Stimulated activated CD4-positive, alpha-beta T cell treated with anti-CD3 and anti-CD28 coated beads, Interleukin-2, amount 100 ng/mL, for 48 hours (primary cell): ENCODE measurements at places on chromosomes 6 and 20.

DNA sequence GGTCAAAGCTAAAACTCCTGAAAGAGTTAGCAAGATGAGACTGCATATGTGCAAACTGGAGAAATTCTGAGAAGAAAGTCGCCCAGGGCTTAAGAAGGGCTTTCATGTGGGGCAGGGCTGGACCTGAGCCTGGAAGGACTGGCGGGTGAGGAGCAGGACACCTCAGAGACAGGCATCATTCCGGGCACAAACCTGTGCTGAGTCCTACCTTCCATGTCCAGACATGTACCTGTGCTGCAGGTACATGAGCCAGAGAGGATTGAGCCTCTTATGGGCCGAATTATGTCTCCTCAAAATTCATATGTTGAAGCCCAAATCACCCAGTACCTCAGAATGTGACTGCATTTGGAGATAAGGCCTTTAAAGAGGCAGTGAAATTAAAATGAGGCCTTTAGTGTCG is 171.0 kb downstream of the QRSL1 start:
- no peak for DNase-seq

DNA sequence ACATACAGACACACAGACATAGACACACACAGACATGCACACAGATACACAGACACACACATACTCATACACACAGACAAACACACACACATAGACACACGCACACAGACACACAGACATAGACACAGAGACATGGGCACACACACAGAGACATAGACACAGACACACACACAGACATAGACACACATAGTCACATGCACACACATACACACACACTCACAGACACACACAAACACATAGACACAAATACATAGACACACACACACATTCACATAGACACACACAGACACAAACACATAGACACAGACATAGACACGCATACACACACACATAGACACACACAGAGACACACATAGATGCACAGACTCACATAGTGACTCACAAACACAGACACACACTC is 13.5 kb downstream of the FOXF2 start:
- no peak for DNase-seq

GRCh38 chr20:35020108-35020928 is 64.7 kb downstream of the MYH7B start:
- DNase-seq = no peak

DNA sequence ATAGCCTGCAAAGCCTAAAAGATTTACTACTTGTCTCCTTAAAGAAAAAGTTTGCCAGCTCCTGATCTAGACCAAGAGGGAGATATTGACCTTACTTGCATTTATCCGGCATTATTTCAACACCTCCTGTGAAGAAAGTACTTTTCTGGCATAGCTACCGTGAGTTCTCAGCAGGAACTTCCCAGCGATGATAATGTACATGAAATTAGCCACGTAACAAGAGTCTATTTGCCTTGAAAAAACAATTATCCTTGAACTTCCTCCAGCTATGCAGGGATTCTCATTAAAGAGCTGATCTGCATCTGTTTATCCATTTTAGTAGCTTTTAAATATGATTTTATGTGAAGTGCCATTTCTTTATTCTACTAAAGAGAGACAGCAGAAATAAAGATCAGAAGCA is 41.7 kb downstream of the ALDH5A1 start:
- DNase-seq = no peak

DNA sequence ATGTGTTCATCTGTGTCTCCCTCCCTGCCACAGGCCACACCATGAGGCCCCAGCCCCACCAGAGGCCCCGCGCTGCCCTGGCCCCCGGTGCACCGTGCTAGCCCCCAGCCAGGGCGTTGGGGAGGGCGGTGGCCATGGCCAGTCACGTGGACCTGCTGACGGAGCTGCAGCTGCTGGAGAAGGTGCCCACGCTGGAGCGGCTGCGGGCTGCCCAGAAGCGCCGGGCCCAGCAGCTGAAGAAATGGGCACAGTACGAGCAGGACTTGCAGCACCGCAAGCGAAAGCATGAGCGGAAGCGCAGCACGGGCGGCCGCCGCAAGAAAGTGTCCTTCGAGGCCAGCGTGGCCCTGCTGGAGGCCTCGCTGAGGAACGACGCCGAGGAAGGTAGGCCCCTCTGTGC is 30.3 kb downstream of the PPP1R16B start:
- DNase-seq = no peak

- DNase-seq = no peak
Observed at GRCh38 chr20:51571460-51571794, 28.9 kb upstream of the NFATC2 start.

DNA sequence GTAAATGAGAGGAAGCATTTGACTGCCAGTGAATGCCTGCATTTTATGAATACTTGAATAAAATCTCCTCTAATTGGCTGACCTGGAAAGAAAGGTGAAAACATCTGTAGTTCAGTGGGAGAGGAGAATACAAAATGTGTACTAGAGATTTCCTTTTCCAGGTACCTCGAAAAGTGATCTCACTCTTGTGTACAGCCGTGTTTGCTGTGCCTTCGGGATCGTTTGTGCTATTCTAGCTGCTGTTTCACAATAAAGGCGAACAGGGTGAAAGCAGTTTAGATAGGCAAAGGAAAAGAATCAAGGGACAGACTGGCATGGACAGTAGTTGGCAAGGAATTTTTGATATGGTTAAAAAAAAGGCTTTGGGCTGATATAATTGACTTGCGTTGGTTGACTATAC is 112.3 kb downstream of the ARID1B start:
- no peak for DNase-seq

- no peak for DNase-seq
Observed at GRCh38 chr6:150636808-150637207, 37.1 kb downstream of the PLEKHG1 start.

- DNase-seq = no peak
Observed at GRCh38 chr6:80382811-80383210, 276.3 kb downstream of the BCKDHB start.

GRCh38 chr6:2962636-2963035 is 8.7 kb downstream of the SERPINB6 start:
- DNase-seq = no peak

DNA sequence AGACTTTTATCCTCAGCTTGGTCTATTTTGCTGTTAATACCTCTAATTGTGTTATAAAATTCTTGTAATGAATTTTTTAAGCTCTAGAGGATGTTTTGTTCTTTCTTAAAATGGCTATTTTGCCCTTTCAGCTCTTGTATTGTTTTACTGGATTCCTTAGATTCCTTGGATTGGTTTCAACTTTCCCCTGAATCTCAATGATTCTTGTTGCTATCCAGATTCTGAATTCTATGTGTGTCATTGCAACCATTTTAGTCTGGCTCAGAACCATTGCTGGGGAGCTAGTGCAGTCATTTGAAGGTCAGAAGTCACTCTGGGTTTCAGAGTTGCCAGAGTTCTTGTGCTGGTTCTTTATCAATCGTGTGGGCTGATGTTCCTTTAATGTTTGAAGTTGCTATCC is 37.1 kb downstream of the OTOR start:
- no peak for DNase-seq

DNA sequence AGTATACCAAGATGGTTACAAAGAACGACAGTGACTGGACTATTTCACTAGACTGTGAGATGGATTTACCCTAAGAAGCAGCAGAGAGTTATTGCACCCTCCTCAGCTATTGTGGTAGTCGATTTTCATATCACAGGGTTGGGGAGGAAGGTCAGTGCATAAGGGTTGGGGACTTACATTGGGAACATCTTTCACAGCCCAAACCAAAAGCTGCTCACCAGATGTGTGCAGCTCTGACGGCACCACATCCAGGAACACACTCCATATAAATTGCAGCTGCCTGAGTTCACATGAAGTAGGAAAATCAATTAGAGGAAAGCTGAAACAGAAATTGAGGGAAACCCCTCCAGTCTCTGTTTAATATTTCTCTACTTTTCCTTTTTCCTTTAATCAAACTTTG is 470.5 kb upstream of the NRSN1 start:
- DNase-seq = no peak

- DNase-seq = peak; percentile 23
Observed at GRCh38 chr6:145963216-145964068, 716 bp downstream of the SHPRH start.

DNA sequence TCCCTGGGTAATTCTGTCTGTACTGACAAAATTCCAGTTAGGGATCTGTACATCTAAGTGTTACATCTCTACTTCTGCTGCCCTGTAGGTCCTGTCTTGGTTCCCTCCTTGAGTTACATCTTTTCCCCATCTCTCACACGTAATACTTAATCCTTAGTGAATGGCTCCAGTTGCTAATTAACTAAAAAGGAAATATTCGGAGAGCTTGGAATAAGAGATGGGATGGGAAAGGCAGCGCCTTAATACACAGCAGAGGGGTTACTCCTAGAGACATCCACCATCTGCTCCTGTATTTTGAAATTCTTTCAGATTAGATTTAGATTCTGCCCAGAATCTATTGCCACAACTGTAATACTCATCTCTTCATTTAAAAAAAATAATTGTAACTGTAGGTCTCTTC is 384.0 kb downstream of the SAMD5 start:
- no peak for DNase-seq

GRCh38 chr20:4998160-4998651 is 3.1 kb downstream of the SLC23A2 start:
- DNase-seq = no peak

GRCh38 chr20:36175016-36175415 is 20.5 kb downstream of the EPB41L1 start:
- no peak for DNase-seq

DNA sequence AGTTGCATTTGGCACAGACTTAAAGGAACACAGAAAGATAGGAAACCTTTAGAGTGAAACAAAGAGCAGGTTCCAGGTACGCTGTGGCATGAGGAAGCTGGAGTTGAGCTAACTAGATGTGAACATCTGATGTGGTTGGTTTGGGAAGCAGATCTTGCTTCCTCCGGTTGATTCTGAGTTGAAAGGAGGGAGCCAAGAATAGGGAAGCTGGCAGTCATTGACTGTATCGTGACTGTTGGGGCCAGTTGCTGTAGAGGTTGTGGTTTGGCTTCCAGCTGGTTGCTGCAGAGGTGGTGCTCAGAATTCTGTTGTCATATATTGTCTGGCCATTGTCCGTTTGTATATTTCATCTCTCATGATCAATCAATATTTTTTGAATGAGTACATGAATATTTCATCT is 325.9 kb downstream of the PLCB1 start:
- no peak for DNase-seq

GRCh38 chr20:22717466-22717865 is 133.1 kb upstream of the FOXA2 start:
- DNase-seq = no peak

DNA sequence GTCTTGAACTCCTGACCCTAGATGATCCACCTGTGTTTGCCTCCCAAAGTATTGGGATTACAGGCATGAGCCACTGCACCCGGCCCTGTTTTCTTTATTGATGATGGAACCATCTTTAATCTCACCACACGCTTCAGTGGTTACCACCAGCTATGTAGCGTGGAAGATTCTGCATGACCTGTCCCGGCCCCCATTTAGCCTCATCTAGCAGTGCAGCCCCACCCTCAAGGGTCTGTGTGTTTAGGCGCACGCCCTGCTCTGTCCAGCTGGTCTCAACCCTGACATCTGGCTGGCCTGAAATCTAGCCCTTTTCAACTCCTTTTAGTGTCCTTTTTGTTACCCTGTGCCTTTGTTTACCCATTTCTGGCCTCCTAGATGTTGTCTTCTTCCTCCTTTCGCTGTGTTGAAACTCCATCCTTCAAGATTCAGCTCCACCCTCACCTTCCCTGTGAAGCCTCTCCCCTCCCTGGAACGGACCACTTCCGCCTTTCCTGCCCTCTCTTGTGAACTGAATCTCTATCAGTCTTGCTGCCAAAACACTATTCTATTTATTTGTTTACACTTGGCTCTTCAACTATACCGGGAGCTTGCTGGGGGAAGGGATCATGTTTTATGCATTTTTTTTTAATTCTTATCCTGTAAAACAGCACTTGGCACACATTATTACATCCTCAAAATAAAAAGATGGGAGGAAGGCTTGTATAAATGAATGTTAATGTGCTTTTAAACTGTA is 101.0 kb upstream of the MTHFD1L start:
- no peak for DNase-seq

GRCh38 chr6:3887150-3887700 is 38.1 kb downstream of the FAM50B start:
- no peak for DNase-seq

DNA sequence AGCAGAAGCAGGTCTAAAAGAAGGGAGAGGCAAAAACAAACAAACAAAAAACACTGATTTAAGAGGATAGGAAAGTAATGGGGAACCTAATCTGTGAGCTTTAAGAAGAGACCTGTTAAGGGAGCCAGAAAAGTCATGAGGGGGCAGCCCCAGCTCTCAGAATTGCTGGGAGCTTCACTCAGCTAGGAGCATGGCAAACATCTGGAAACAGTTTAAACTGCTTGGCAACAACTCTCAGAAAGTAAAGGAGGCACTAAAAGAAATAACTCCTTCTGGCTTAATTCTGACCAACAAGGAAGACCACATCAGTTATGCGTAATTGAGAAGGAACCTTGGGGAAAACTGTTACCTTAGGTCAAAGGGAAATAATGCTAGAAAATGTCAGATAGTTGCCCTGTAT is 121.4 kb downstream of the LAMP5 start:
- no peak for DNase-seq

- DNase-seq = no peak
Observed at GRCh38 chr6:146426516-146426915, 117.1 kb upstream of the RAB32 start.

DNA sequence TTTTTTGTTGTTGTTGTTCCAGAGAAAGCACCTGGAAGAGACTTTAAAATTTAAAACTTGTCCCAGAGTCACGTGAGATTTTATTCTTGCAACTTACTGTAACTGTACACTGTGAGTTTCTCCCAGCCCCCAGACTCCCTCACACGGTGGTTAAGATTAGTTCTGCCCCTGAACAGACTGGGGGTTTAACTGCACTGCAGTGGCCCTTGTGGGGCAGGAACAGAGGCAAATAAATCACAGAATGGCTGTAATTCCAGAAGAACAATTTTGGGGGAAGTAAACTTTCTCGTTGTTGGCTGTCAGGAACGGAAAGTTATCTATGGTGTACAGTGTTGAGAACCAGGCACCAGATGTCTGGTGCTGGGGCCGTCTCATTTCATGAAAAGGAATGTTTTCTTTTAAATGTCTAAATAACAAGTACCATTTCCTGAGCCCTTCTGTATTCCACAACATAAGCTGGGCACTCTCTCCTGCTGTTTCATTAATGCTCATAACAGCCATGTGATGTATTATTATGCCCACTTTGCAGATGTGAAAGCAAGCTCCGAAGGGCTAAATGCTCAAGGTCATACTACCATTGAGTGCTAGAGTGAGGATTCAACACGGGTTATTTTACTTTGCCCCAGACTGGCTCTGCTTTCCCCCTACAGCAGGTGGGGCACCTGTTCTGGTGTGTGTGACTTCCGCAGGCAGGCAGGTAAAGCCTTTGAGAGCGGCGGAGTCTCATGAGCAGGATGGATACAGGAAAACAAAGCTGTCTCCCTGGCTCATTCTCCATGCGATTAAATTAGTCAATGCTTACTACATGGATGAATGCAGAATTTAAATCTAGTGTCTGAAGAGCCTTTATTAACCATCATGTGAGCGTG is 30.5 kb downstream of the CNKSR3 start:
- DNase-seq = no peak
